Stimulated activated CD4-positive, alpha-beta T cell treated with anti-CD3 and anti-CD28 coated beads, Interleukin-1b, Interleukin-23, amount 100 ng/mL, for 24 hours (primary cell): ENCODE measurements at places on chromosomes 16 and 17.

- no peak for DNase-seq
Observed at GRCh38 chr16:14475370-14476139, 154.5 kb downstream of the PARN start.

DNA sequence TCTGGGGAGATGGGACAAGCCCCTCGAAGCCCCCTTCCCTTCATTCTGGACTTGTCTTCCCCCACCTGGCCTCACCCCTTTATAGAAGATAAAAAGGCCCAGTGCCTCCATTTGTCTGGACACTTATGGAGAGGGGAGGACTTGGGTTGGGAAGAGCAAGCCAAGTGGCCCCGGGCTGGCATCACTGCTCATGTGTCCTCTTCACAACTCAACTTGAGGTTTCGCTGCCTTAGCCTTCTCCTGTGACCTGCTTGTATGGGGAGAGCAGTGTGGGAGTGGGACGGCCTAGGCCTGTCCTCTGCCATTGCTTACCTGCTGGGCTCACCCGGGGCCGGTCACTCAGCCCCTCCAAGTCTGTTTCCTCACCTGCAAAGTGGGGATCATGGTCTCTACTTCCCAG, 1.4 kb downstream of the PAQR4 start:
- DNase-seq, result no peak

DNA sequence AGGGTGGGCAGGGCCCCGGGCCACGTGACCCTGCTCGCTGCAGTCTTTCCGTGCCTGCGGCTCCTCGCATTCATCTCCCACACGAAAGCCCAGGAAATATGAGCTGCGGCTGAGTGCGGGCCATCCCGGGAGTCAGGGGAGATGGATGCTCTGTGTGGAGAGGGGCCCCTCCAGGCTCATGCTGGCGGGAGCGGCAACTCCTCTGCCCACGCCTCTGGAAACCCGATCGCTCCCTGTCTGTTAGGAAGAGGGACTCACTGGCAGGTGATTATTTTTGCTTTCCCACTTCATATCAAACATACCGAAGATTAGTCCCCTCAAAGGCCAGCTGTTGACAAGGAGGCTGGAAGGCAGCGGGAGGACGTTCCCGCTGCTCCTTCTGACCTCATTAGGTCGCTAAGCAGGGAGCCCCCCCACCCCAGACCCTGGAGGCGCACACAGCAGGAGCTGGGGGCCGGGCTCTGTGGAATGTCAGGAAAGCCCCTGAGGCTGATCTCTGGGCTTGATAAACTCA, 228.5 kb downstream of the FOXL1 start:
- no peak for DNase-seq

- DNase-seq, result no peak
Observed at GRCh38 chr17:76079956-76080767, 1.2 kb downstream of the ZACN start.

DNA sequence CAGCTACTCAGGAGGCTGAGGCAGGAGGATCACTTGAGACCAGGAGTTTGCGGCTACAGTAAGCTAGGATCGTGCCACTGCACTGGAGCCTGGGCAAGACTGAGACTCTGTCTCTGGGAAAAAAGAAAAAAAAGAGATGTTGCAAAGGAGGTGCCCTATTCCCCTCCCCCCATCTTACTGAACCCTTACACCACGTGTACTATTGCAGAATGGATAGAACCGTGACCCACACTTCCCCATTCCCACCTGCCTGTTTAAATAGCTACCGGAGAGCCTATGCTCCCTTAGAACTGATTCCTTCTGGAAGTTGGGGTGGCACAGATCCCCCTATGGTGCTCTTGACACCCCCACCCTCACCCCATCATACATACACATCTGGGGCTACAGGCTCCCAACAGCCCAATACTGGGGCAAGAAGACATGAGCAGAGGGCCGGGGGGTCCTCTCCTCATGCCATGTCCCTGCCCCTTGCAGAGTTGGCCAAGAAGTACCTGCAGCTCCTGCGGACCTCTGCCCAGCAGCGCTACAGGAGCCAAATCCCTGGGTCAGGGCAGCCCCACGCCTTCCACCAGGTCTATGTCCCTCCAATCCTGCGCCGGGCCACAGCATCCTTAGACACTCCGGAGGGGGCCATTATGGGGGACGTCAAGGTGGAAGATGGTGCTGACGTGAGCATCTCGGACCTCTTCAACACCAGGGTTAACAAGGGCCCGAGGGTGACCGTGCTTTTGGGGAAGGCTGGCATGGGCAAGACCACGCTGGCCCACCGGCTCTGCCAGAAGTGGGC, 35.7 kb downstream of the NLRC5 start:
- DNase-seq, result no peak

DNA sequence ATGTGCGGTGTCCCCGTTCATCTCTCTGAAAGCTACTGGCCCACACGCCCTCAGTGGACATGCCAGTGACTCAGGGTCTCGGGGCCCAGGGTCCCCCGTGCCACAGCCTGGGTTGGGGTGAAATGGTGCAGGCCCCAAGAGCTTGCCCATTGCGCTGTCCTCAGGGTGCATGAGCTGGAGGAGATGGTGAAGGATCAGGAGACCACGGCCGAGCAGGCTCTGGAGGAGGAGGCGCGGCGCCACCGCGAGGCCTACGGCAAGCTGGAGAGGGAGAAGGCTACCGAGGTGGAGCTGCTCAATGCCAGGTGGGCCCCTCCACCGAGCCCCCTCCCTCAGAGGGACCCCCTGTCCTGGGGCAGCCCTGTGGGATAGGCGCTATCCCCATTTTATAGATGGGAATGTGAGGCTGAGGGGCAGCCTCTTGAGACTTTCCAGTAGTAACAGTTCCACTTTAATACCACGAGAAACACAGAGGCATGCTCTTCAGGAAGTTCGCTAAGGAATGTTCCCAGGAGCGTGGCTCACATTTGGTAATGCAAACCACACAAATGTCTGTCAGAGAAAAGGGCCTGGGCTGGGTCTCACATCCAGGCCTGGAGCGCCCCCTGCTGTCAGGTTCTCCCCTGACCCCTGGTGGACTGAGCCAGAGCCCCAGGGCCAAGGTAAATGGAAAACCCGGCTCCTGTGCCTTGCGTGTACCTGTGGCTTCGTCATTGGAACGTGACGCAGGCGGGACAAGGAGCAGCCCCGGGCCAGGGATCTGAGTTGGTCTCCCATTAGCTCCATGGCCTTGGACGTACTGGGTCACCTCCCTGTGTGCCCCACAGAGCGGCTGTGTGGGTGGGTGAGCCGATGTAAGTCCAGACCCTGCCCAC, 133.7 kb downstream of the RAB11FIP4 start:
- DNase-seq, result peak; percentile 97

DNA sequence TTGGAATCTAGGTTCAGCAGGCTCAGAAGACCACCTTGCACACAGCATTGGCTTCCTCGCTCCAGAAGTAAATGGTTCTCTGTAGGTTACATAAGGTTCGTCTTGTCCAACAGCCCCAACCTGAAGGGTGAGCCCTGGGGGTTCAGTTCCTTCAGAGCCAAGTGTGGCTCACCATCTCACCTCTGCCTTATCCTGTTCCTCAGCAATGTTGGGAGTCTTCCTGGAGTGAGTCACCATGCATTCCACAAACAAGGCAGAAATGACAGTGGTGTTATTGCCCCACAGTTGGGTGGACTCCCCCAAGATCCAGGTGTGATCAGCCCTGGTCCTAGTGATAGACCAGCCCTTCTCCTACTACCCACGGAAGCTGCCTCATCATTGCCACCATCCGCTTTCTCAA, 26.8 kb upstream of the SMPD3 start:
- no peak for DNase-seq

GRCh38 chr17:7425756-7426155, 340 bp downstream of the SPEM2 start:
- no peak for DNase-seq

DNA sequence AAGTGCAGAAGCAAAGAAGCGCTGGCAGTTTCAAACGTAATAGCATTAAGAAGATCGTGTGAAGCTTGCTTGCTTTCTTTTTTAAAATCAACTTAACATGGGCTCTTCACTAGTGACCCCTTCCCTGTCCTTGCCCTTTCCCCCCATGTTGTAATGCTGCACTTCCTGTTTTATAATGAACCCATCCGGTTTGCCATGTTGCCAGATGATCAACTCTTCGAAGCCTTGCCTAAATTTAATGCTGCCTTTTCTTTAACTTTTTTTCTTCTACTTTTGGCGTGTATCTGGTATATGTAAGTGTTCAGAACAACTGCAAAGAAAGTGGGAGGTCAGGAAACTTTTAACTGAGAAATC, 17.4 kb upstream of the RAB11FIP4 start:
- no peak for DNase-seq

DNA sequence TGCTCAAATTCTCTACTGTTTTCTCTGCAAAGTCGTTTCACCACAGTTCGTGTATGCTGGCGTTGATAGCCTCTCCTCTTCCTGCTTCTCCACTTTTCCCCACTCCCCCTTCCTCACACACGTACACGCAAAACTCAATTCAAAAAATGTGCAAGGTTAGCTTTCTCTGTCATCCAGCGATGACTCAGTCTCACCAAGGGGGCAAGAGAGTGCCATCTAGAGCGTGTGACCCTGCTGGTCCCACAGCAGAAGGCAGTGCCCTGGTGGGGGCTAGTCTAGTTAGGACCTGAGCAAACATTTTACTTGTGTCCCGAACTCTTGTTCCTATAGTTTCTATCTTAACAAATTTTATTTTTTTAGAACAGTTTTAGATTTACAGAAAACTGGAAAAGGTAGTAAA, 121.2 kb upstream of the CHMP6 start:
- DNase-seq, result no peak

GRCh38 chr17:47077576-47077975, 98.5 kb upstream of the RPRML start:
- DNase-seq, result no peak

- DNase-seq, result no peak
Observed at GRCh38 chr16:84625556-84625955, 7.7 kb upstream of the COTL1 start.

- no peak for DNase-seq
Observed at GRCh38 chr16:57941016-57941664, 29.8 kb downstream of the CNGB1 start.

DNA sequence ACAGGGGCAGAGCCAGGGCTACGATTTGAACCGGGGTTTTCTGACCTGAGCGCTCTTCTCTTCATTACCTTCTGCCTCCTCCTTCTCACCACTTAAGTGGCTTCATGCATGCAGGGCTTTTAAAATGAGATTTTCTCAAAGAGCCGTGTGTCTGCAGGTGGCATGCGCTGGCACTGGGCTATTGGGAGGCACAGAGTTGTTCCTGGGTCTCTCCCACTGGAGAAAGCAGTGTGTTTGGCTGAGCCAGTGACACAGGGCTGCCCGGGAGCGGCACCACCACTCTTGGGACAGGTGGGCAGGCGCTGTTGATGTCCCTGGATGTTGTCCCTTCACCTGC, 218.8 kb upstream of the CHMP6 start:
- no peak for DNase-seq

DNA sequence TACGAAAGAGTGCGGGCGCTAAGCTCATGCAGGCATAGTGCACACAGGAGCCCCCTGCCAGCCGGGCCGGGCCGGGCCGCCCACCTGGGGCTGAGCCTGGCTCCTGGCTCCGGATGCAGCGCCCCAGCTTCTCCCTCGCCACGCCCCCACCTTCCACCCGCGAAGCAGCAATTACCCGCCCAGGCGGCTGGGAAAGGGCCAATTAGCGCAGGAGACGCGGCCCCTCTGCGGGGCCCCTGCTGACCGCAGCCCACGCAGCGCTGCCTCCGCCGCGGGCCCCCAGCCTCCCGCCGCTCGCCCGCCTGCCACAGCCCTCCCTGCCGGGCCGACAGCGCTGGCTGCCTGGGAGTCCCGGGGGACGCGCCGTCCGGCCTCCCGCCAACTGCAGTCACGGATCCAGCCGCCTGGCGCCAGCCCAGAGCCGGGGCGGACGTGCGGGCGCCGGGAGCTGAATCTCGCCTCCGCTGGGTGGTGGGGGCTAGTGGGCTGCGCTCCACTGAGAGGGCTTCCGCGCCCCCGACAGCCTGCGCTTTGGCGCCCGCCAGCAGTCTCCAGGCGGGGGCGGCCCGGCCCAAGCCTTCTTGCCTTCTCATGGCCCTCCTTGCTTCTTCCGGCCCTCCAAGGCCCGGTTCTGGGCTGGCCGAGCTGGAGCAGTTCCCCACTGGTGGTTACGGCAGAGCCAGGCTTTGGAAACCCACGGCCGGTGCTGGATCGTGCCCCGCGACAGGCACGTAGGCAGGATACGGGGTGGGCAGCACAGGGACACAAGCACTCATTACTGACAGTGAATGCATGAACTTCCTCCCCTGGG, 14.9 kb upstream of the CBFB start:
- DNase-seq, result peak; percentile 85

GRCh38 chr17:48310748-48311213, 119.2 kb downstream of the SKAP1 start:
- DNase-seq, result no peak

DNA sequence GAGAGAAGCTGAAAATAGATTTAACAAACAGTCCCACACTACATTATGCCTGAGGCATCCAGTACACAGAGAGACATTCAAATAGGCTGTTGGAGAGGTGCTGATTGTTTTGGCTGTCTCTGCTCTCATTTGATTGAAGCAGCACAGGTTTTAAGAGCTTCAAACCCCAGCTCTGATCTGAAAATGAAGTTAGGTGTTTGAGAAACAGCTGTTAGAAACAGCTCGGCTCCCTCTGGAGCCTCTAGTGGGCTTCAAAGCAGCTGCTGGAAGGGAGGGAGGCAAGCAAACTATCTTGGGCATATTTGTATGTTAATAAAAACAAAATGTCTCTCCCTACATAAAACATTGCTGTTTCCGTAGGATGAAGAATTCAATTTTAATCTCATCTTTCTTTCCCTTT, 607.3 kb upstream of the GOT2 start:
- no peak for DNase-seq

- DNase-seq, result no peak
Observed at GRCh38 chr17:26773189-26774188, 520.4 kb upstream of the WSB1 start.

GRCh38 chr16:2791174-2791573, 3.8 kb upstream of the PRSS33 start:
- DNase-seq, result no peak

DNA sequence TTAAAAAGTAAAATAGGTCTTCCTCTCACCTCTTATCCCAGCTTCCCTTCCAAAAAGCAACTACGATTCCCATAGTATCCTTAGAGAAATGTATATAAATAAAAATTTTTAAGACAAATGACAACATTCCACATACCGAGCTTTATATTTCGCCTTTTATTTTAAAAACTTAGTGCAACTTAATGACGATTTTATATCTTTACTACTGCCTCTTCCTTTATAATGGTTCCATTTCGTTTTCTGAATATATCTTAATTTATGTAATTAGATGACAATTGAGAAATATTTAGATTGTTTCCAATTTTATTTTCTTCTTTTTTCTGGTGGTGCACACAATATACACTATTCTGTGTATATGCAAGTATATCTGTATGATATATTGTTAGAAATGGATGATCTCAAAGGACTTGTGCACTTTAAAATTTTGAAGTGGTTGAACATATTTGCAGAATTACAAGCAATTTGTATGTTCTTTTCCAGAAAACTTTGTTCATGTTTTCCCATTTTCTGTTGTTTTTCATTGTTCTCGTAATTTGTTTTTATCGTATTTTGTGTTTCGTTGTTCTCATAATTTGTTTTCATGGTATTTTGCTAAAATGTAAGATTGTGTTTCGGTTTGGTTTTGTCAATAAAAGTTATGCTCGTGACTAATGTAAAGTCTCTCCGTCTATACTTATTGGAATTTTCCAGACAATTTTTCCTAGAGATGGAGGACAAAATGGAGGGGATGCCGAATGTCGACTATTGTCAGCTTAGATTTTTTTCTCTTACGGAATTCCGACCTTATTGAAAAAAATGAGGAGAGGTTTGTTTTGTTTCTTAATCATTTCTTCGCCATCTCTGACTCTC, 20.4 kb upstream of the HOXB13 start:
- no peak for DNase-seq
